HuH-7.5 (cell line): ENCODE measurements at places on chromosomes 6 and 20.
A peak's percentile ranks its signal among the peaks of the same experiment; 100 is the strongest.

DNA sequence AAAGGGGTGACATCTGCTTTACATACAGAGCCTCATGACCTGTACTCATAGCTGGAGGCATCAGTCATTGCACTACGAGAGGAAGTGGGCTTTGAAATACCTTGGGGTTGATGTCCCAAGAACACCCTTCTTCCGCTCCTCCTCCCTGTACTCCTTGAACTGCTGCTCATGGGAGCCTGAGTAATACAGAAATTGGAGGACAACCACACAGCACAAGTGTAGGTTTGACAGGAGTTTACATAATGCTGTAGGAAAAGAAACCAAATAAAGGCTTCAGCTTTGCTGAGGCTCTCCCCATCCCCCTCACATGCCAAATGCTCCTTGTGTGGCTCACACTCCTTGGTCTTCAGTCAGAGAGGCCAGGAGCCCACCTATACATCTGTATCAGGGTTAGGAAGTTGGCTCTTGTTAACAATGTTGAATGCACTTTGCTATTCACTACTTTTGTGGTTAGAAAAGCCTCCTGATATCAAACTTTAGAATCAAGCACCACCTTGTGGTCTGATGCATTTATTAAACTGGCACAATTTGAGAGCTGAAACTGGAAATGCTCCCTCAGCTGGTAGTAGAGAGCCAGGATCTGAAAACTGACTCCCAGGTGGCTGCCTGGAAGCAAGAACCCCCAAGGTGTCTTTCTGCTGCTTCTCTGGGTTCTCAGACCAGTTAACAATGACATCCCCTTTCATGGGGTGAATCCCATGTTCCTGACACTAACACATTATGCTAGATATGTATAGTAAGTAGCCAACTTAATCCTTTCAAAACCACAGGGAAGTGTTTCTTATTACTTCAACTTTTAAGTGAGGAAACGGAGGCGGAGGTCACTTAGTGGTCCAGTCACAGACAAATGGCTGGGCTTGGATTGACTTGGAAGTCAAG, 56.2 kb upstream of the EDN1 start:
- no peak for DNase-seq

- no peak for DNase-seq
Observed at GRCh38 chr20:49562311-49563014, 5.5 kb downstream of the PTGIS start.

GRCh38 chr6:11155589-11155988, 44.1 kb upstream of the ERVFRD-1 start:
- no peak for DNase-seq

- DNase-seq, result no peak
Observed at GRCh38 chr20:58691773-58692578, 624 bp upstream of the NPEPL1 start.

DNA sequence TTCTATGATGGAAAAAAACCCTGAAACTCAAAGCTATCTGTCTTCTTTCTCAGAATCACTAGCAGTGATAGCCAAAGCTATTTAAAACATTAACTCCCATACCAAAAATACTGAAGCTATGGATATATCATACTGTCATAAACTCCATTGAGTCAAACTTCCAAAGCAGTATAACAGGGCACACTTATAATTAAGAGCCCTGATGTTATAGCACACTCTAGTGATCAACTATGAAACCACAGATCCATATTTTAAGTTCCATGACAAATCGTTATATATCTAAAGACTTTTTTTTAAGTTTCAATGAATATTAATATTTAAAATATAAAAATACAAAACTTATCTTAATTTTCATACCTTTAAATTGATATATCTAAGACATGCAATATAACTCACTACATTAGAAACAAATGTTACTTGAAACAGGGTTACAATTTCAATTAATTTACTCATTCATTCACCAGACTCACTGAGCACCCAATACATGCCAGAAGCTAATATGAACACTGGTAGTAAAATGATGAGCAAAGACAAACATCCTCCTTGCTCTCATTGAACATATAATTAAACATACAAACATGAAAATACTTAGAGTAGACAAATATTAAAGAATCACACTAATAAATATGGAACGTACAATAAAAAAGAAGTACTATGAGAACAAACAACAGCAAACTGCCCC, 69.3 kb downstream of the IBTK start:
- DNase-seq, result no peak

GRCh38 chr6:146583966-146584365, 14.8 kb upstream of the ADGB start:
- no peak for DNase-seq

- DNase-seq, result no peak
Observed at GRCh38 chr6:99305021-99305554, 44.4 kb downstream of the FAXC start.

GRCh38 chr6:15020119-15020770, 225.6 kb upstream of the JARID2 start:
- no peak for DNase-seq

DNA sequence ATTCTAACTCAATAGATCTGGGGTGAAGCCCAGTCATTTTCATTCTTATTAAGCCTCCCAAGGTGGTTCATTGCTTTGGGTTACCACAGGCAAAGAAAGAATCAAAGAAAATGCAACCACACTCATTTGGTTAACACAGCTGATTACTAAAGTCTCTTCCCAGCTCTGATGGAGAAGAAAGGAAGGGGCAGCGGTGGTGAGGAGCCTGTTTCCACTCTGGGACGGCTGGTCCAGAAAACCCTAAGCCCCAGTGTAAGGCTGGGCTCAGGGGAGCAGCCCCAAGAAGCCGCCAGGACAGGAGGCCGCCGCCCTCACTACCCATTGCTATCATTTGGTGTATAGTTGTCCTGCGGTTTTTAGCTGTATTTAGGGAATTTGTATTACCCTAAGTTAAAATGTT, 226.9 kb downstream of the CD83 start:
- no peak for DNase-seq

GRCh38 chr6:35080016-35080680, 61.0 kb downstream of the TCP11 start:
- no peak for DNase-seq

DNA sequence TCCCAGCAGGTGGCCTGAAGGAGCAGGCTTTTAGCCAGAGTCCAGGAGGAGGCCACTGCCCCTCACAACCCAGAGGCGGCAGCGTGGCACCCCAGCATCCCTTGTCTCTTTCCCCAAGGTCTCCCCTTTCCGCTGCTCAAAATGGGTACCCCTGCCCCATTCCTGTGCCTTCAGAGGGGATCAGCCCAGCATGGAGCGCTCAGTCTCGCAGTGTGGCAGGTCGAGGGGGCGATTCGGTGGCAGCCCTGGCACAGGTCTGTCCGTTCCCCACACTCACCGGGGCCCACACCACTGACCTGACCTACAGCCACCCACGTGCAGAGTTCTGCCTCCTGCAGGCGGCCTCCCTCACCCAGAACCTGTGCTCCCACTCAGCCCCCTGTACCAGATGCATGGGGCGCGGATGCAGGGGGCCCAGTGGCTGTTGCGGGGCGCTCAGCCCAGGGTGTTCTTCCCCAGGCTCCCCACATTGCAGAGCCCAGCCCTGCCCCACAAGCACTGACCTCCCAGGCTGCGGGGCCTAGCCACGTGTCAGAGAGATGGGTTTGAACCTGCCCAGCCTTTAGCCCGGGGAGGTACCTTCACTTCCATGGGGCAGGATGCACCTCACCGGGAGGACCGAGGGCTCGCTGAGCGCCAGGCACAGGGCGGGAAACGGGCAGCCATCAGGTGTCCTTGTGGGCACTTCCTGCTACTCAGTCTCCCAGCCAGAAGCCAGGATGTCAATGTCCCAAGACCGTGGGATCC, 41.8 kb downstream of the DSTN start:
- peak; percentile 66 for DNase-seq

DNA sequence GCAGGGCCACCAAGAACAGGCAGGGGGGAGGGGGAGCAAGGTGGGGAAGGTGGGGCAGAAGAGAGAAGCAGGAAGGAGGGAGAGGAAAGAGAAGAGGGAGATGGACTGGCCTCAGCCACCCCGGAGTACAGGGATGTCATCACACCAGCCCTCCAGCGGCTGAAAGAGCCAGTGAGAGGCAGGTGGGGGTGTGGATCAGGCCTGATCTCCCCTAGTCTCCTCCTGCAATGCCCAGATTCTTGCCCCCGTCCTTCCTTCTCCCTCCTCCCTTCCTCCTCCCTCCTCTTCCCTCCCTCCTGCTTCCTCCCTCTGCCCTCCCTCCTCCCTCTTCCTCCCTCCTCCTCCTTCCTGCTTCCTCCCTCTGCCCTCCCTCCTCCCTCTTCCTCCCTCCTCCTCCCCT, 61.5 kb downstream of the YTHDF1 start:
- no peak for DNase-seq

DNA sequence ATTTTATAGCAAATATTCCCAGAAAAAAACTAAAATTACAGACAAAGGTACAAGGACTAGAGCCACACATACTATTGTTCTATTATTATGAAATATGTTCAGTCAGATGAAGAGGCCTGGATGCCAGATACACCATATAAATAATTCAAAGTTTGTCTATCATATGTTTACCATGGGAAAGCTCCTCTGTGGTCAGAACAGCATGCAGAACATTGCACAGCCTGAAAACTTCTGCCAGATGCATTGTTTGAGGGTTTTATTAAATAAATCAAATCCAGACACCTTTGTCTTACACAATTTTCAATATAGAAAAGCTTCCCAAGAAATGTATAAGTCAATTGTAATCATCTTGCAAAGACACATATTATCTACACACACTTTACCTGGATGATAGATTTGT, 35.0 kb upstream of the COL21A1 start:
- DNase-seq, result no peak

DNA sequence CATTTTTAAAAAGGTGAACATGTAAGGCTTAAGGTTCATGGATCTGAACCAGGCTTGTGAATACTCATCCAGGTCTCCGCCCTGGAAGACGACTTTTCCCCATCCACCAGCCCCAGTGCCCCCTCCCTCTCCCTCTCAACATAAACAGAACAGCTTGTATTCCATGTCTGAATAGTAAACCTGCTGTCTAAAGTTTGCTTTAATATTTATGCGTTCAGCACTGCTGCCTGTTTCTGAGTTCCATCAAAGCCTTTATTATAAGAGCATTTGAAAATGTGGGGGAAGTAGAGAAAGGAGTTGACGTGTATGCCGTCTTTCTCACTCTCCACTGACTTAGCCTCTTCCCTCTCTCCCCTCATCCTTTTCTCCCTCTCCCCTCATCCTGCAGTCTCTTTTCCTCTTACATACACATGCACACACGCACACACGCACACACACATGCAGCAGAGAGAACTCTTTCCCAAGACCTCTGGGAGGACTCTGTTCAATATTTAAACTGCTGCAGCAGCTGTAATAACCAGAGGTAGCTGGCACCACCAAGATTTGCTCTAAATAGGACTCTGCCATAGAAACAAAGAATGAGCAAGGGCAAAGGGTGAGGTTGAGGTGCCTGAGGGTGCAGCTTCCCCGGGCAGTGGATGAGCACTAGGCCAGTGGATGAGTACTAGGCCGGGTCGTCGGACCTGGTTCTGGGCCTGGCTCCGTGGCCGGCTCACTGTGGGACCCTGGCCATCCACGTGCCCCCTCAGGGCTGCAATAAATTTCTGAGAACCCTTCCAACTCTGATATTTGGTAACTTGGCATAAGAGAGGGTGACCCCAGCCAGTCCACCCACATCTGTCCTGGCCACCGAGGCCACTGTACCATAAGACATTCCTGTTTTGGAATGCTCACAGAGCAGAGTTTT, 35.4 kb upstream of the VSTM2L start:
- DNase-seq, result no peak

GRCh38 chr6:118525913-118526780, 21.9 kb upstream of the PLN start:
- no peak for DNase-seq

GRCh38 chr6:150325066-150325772, 43.6 kb upstream of the IYD start:
- no peak for DNase-seq

DNA sequence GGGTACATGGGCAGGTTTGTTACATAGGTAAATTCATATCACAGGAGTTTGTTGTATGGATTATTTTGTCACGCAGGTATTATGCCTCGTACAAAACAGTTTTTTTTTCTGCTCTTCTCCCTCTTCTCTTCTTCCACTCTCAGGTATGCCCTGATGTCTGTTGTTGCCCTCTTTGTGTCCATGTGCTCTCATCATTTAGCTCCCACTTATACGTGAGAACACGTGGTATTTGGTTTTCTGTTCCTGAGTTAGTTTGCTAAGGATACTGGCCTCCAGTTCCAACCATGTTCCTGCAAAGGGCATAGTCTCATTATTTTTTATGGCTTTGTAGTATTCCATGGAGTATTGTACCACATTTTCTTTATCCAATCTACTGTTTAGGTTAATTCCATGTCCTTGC, 65.7 kb downstream of the UNC5CL start:
- no peak for DNase-seq

DNA sequence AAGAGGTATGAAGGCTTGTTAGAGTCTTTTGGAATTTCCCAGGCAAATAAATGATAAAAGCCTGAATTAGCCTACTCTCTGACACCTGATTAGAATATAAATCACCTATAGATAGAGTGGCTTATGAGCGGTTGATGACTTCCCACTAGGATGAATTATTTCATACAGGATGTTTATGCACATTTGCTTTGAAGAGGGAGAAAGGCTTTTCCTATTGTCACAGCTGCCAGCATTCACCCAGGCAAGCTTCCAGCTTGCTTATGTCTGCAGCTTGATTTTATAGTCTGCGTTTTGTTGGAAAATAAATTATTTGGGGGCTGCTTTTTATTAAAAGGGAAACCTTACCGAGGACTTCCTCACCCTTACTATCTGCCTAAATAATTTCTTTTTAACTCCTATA, 51.3 kb upstream of the EIF2S2 start:
- no peak for DNase-seq

- no peak for DNase-seq
Observed at GRCh38 chr20:59938696-59939051, 1.4 kb downstream of the PPP1R3D start.

DNA sequence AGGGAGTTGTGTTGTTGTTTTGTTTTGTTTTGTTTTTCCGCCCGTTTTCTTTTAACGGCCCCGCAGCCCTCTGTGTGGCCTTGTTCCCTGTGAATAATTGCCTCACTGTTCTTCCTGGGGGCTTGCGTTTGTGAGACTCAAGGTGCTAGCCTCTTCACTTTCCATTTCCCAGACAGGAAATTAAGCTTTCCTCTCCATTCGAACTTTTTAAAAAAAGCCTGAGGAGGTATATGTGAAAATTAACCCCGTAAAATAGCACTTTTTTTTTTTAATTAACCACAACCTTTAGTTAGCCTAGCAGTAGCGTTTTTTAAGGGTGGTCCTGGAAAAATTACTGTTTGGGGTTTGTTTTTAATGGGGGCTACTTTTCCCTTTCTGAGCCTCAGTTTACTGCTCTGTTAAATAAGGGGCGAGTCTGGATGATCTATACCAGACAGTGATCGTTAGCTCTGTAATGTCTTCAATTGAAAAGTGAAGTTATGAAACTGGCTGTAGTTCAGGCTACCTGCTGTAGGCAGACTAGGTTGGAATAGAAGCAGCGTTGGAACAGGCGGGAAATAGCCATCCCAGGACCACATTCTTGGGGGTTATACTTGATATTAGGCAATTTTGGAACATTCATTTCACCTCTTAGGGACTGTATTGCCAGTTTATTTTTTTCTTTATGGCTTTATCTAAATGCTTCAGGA, 1.7 kb downstream of the STX16 start:
- no peak for DNase-seq

- DNase-seq, result no peak
Observed at GRCh38 chr6:56978530-56978929, 23.6 kb downstream of the BEND6 start.
